ENCODE measurements at places on chromosomes 16 and 17.

DNA sequence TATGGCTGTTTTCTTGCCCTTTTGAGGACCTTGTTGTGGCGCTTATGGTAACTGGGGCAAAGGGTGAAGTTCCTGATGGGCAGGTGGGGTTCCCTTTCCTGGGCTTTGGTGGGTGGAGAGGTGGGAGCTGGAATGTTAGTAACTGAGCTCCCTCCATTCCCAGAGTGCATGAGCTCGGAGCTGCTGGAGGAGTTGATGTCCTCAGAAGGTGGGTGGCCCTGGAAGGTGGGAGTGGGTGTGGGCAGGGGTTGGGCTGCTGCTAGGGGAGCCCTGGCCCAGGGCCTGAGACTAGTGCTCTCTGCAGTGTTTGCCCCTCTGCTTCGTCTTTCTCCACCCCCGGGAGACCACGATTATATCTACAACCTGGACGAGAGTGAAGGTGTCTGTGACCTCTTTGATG, 1.2 kb upstream of the ELMO3 start:
- peaks cover 17% of the 10 kb centered on the region for H3K36me3 ChIP-seq
- no peak overlapping the region for H3K4me3 ChIP-seq
- H3K27ac ChIP-seq = no peak overlapping the region
- no peak for DNase-seq

DNA sequence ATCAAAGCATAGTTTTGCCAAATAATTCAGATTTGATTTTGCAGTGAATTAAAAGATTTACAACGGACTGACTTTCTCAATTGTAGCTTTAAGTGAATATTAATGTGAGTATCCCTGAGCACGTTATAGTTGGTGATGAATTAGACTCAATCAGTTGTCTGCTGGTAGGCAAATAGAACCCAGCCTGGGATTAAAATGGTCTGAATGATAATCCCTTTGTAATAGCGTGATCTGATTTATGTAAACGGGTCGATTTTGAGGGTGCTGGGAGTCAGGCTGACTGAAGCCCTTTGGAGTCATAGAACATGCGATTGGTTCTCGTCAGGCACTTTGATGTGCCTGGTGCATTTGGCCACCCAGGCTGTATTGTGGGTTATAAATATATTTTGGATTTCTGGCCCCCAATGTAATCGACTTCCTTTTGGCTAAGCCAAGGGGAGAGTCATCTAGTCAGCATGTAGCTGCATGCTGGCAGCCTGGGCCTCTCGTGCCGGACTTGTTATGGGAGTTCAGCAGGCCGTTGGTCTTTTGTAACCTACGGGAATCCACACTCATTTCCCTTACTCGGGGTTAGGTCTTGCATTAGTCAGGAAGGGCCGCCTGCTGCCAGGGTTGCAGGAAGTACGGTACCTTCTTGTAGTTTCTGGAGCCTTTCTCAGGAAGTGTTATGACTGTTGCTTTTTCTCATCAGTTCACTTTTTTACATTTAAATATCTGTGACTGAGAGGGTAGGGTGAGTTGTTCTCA, 5.4 kb downstream of the PGS1 start:
- DNase-seq = no peak
- no peak overlapping the region for H3K4me3 ChIP-seq
- H3K36me3 ChIP-seq = peaks cover 8% of the 10 kb centered on the region
- H3K27me3 ChIP-seq = no peaks in the 10 kb centered on the region
- H3K27ac ChIP-seq = peak overlapping the region; percentile 56
- peaks cover 25% of the 10 kb centered on the region for H3K4me1 ChIP-seq

DNA sequence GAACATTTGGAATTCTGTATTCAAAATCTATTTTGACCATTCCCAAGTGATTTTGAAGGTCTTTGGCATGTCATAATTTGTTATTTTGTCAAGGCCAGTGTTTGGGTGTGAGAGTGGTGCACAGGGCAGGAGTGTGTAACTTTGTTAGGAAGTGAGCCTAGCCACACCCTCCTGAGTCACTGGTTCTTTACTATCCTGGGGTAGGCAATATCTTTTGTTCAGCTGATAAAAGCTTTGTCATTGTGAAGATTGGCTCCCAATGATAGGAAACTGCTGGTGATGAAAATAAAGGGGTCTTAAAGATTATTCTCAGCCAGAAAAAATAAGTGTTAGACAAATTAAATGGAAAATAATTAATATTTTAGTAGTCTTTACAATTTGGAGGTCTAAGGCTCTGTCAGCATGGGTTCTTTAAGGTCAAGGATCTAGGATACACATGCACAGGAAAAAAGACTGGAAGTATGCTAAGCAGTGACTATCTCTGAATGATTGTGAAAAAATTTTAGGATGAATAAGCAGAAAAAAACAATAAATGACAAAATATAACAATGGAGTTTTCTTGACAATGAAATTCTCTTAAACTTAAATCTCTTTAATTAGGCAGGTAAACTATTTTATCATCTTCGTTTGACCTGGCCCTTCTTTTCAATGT, 5.1 kb downstream of the UBN1 start:
- peaks cover 20% of the 10 kb centered on the region for H3K4me1 ChIP-seq
- no peaks in the 10 kb centered on the region for H3K27me3 ChIP-seq
- no peak overlapping the region for H3K4me3 ChIP-seq
- H3K27ac ChIP-seq = no peak overlapping the region

DNA sequence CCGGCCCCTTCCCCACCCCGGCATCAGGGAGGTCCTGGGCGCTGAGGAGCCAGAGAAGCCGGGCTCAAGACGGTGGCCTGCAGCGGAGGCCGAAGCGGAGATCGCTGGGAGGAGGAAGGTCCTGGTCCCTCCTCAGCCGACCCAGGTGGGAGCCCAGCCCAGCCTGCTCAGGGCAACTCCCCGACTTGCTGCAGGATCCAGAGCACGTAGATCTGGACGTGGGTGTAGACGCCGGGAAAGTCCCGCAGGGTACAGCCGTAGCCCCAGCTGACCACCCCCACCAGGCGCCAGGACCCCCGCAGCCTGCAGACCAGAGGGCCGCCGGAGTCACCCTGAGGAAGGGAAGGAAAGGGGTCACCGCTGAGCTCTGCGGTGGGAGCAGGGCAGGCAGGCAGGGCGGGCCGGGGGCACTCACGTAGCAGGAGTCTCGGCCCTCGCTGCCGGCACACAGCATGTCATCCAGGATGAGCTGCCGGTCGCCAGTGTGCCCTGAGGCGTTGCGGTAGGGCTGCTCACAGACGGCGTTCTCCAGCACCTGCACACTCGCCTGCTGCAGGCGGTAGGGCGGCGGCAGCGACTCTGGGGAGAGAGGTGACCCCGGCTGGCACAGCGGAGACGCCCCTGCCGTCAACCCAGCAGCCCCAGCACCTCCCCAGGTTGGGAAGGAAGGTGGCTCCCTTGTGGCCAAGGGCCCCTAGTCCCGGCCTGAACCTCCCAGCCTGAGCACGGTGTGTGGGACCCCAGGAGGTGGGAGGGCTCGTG, 5.4 kb downstream of the TPSD1 start:
- peaks cover 22% of the 10 kb centered on the region for H3K27me3 ChIP-seq
- no peak for DNase-seq
- no peaks in the 10 kb centered on the region for H3K4me1 ChIP-seq
- no peak overlapping the region for H3K27ac ChIP-seq
- no peaks in the 10 kb centered on the region for H3K36me3 ChIP-seq
- no peak overlapping the region for H3K4me3 ChIP-seq

DNA sequence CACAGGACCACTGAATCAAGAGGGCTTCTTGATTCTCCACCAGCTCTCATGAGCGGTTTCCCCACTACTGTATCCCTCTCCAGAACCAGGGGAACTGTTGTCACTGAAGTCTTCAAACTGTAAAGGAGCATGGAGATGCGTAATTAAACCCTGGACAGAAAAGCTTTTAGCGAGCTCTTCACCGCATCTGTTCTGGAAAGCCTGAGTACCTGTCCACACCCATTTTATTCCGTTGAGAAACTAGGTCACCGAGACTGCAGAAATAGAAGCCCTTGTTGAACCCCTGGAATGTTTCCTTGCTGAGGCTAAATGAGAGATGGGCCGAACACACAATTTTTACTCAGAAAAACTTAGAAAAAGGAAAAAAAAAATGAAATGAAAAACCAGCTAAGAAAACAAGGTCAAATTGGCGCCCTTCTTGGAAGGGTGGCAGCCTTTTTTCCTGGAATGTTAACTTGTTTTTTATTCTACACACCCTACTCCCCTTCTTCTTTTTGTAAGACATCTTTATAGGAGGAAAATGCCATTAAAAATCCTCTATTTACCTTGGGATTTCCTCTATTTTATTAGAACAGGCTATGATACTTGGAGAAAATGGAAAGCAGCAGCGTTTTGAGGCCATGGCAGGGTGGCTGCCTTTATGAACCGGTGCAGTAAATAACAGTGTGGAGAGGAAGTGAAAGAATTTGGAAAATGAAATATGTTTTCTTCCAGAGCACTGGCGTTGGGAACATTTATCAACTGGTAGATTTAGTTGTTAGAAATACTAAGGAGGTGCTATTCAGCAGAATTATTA, 52.6 kb upstream of the CRISPLD2 start:
- no peak overlapping the region for H3K4me3 ChIP-seq
- DNase-seq = no peak
- no peaks in the 10 kb centered on the region for H3K27me3 ChIP-seq
- no peaks in the 10 kb centered on the region for H3K4me1 ChIP-seq
- no peak overlapping the region for H3K27ac ChIP-seq
- peaks cover 49% of the 10 kb centered on the region for H3K36me3 ChIP-seq
